ENCODE measurements at places on chromosomes 11 and 22.

GRCh38 chr22:41915035-41915785 is at the start of gene SHISA8:
TSS of gene SHISA8 (minus strand) at chr22:41915074. CDS start at chr22:41914667, 407 bp downstream.
- DNase-seq = no peak

DNA sequence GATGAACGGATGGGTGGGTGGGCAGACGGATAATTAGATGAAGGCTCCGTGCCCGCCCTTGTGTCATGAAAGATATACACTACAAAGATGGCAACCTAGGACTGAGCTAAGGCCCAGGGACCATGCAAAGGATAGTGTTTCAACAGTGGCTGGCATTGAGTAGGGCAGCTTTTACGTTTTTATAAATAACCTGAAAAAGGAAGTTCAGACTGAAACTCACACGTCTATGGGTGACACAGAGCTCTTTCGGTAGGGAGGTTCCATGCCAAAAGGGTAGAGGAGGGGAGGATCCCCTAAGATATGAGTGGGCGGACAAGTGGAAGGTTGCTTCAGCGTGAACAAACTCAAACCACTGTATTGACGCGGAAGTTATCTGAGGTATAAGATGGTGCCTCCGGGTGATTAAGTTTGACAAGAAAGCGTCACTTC is 90.5 kb downstream of the UBASH3B start:
- no peak for DNase-seq

- no peak for DNase-seq
Observed at GRCh38 chr22:25083807-25084200, 115.9 kb upstream of the CRYBB3 start.

DNA sequence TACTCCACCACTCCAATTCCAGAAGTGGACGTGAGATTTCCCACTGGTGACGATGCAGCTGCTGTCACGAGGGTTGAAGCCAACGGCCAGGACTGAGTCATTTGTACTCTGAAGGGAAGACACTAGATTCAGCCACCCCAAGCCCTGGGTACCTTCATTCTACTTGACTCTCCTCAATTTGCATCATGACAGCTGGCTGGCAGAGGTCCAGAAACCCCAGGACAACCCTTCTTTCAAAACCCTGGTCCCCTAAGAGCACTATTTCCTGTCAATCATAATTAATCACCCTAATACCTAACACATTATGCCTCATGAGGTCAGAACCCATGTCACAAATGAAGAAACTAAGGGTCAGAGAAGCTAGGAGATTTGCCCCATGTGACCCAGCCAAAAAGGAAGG is 4.9 kb downstream of the EML3 start:
- no peak for DNase-seq

- peak; percentile 24 for DNase-seq
Observed at GRCh38 chr22:29202212-29203192, 3.2 kb upstream of the EMID1 start.

GRCh38 chr22:28051091-28051786 is 132.2 kb upstream of the PITPNB start:
- DNase-seq = no peak

- peak; percentile 22 for DNase-seq
Observed at GRCh38 chr11:111077530-111078322, 167.8 kb upstream of the POU2AF2 start.

DNA sequence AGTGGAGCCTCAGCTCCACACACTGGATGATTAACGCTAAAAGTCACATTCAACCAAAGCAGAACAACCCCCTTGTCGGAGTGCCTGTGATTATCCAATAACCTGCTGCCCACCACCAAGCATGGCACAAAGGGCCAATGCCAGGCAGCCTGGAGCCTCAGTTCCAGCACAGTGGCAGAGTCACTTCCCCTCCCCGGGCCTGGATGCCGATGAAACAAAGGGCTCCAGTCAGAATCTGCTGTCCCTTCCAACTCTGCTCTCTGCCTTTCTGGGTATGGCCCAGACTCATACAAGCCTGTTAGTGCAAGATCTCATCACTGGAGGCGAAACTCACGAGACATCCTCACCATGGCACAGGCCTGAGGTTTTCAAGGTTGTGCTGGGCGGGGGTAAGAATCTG is 52.1 kb downstream of the CLTCL1 start:
- no peak for DNase-seq

GRCh38 chr22:39574779-39575551 is 4.4 kb downstream of the CACNA1I start:
- DNase-seq = peak; percentile 89

- peak; percentile 87 for DNase-seq
Observed at GRCh38 chr22:27113211-27113635, 455.8 kb downstream of the MIAT start.

DNA sequence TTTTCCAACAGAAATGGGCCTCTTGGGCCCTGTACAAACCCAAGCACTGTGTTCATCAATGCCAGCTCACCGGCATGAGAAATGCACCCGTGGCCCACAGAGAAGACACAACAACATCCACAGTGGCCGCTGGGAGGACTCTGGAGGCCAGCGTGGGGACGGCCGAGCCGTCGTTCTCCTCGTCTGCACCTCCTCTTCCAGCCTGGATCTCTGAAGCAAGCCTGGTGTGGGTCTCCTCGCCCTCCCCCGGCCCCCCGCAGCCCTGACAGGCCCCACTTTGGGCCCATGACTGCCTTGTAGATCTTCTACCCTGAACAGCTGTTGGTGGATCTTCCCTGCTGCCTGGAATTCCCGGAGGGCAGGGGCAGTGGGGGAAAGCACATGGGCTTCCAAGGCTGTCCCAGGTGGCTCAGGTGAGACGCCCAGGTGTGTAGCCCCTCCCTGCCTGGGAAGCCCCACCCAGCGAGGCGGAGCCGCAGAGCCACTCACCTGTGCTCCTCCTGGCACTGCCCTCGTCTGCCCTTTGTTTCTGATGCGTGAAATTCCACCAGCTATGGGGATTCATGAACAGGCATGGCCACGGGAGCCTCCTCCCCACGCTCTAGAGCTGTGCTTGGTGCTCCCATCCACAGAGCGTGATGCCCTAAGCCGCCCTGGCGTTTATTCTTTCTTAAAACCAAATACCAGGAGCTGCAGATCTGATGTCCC is 225.9 kb downstream of the BRD1 start:
- DNase-seq = no peak

GRCh38 chr11:66888282-66888681 is 31.4 kb downstream of the LRFN4 start:
- DNase-seq = no peak

DNA sequence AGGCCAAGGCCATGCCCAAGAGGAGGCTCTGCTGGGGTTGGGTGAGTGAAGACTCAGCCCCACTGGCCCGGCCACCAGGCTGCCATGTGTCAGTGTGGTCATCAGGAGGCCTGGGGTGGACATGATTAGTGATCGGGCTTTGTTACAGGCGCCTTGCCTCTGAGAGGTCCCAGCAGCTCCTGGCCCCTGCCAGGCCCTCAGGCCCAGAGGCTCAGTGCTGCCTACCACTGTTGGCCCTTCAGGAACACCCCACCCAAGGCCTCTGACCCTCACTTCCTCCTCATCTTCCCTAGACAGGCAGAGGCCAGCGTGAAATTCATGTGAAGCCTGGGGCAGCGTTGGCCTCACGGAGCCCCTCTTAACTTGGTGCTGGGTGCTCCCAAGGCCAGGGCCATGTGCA is 2.2 kb downstream of the MRPL23 start:
- no peak for DNase-seq

DNA sequence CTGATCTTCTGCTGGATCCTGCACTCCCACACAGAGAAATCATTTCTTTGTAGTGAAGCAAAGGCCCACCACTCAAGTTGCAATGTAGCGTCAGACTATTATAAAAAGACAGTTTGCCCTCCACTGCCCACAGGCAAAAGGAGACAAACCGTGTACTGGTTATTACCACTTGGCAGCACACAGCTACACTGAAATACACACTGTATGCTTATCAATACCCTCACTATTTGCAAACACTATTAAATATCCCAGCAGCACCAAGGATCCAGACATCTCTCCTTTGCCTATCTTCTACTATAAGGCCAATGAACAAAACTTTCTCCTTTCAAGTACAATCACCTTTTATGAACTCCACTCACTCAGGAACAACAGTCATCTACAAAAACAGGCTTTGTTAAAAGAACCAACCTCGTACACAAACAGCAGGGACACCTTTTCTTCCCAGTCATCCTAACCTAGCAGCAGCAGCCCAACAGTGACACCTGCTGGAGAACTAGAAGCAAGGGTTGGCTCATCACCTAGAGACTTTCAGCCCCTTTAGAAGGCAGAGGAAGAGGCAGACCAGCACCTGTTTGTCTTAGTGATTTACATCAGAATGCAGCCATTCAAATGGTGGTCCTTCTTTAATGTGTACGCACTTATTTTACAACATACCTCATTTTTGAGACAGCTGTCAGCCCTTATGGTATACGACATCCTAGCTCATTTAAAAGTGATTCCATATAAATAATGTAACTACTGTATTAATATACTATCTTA is 56.1 kb downstream of the AMBRA1 start:
- DNase-seq = peak; percentile 66

DNA sequence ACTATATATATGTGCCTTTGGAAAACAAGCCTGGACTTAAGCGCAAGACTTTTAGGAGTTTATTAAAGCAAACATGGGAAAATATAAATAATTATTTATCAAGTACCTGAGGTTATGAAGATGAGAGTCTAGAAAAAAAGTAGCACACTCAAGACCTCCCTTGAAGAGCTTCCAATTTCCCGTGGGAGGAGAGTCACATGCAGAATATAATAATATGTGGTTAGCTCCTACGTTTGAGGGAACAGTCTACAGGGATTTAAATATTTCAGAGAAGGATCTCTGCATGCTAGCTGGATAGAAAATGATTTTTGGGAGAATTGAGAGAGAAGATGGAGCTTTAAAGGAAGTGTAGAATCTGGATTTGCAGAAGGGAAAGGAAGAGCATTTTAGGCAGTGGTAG is 183.8 kb downstream of the SWAP70 start:
- no peak for DNase-seq

DNA sequence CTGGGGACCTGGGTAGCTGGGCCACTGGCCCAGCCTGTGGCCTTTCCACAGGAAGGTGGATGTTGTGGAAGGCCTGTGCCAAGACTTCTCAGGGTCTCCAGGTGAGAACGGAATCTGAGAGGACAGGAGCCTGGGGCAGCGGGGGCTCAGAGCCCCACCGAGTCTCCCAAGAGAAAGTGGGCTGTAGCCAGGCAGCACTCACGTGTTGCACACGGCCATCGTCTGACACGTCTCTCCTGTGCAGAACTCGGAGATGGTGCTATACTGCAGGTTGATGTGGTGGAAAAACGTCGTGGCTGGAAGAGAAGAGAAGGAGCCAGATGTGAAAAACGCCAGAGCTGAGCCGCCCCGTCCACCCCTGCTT is 6.4 kb downstream of the MOB2 start:
- DNase-seq = no peak

DNA sequence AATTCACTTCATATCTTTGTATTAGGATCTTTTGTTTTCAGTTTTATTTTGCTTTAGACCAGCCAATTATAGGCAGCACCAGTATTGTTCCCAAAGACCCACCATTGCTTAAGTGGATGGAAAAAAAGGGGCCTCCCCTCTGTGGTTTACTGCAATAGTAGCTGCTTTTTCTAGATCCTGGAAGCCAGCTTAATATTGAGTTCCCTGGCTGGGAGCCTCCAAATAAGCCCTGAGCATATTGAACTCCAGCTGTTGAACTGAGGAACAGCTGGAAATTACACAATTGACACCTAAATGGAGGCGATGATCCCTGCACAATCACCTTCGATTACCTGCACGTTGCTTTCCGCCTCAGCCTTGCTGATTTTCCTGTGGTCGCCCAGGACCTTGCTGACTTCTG is 576.0 kb downstream of the SOX6 start:
- DNase-seq = no peak

GRCh38 chr22:48245196-48245485 is 1482.7 kb downstream of the TBC1D22A start:
- DNase-seq = no peak

GRCh38 chr11:112418438-112418837 is 157.8 kb upstream of the PLET1 start:
- no peak for DNase-seq

DNA sequence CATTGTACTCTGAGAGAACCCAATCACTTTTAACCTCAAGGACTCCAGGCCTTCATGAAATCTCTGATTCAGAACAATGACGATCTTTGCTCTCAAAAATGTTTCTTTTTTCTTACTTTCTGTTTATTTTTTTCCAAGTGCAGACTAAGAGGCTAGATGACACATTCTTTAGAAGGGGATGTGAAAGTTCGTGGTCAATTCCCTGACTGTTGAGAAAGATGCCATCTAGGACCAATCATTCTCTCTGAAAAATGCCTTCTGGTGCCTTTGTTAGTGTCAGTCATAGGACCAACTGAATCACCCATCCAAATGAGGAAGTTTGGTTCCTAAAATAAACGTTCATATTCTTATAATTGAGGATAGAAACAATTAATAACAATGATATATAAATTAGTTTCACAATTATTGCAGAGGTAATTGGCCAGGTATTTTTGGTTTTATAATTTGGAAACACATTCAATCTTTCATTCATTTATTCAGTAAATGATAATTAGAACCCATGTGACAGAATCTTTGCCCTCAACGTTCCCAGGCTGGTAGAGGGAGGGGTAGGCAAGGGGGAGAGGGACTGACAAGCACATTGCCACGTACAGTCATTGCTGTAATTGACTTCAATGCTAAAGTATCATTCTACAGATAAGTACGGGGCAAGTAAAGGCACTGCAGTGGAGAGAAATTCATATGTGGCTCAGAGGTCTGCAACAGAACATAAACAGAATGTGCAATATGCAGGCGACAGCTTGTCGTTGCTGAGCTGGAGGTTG is 333.4 kb upstream of the MPPED2 start:
- DNase-seq = no peak

DNA sequence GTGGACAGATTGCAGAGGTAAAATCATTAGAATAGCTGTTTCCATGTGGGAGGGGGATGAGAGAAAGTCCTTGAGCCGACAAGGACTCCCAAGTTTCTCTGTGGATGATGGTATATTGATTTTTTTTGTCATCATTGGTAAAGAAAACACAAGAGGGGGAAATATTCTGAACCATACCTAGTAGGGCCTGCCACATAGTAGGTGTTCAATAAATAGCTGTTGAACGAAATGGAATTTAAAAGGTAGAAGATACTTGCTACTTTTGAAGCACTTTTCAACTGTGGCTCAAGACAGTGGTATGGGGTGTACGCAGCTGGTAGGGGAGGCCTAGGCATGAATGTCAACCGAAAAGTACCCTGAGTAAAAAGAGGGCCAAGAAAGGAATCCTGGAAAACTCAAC is 2.1 kb downstream of the CAVIN3 start:
- no peak for DNase-seq

- DNase-seq = no peak
Observed at GRCh38 chr11:12009617-12010321, 1.3 kb upstream of the DKK3 start.

GRCh38 chr11:103546236-103546635 is 437.0 kb downstream of the DYNC2H1 start:
- DNase-seq = peak; percentile 86

DNA sequence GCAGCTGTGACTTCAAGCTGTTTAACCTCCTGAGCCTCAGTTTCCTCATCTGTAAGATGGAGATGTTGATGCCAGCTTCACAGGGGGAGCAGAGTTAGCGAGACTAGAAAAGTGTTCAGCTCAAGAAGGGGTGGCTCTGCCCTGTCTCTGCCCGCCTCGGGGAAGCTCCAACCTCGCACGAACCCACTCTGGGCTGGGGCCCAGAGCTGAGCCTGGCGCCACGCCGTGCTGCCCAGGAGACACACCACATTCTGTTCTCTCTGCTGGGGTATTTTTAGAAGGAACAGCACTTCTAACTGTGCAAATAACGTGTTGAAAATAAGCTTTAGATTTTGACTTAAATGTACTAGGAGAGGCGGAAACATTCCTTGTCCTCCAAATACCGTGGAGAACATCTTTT is 74.1 kb downstream of the PHF21B start:
- DNase-seq = no peak

GRCh38 chr11:12762278-12762677 is 88.1 kb downstream of the TEAD1 start:
- no peak for DNase-seq

Measured in bronchial epithelial cell (primary cell).